ENCODE measurements at places on chromosomes 2 and 18. TPM values are rescaled to one million over a fixed set of nuclear protein-coding genes. Genes with fewer than 3 reads are reported as not detected.

DNA sequence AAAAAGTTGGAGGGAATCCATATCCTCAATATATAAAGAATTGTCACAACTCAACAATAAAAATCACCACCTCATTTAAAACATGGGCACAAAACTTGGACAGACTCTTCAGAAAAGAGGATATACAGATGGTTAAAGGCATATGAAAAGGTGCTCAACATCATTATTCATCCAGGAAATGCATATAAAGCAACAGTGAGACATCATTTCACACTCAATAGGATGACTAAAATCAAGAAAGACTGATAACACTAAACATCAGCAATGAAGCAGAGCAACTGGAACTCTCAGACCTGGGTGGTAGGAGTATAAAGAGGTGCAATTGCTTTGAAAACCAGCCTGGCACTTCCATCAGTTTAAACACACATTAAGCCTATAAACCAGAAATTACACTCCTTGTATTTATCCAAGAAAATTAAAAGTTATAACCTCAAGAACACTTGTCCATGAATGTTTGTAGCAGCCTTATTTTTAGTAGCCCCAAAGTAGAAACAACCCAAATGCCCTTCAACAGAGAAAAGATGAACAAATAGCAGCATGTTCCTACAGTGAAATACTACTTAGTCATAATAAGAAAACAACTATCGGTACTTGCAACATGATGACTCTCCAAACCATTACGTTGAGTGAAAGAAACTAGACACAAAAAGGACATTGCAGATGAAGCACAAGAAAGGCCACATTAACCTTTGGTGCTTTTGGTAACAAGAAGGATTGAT is 79.1 kb upstream of the TANC1 start:
- no peak for DNase-seq

DNA sequence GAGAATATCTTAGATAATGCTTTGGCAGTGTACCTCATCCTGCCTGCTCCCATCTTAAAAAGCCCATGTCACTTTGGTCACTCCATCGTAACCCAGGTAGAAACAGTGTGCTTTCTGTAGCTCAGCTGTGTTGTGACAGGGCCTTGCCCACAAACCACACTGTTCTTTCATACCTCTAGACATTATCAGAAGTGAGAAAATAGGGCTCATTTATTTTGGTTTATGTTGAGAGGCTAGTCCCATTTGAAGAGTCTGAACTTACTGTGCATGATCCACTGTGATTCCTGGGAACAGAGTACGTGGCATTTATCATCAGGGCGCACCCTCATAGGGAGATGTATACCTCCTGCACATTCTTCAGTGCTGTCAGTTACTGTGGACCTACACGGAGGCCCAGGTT is 69.7 kb downstream of the FEZ2 start:
- DNase-seq, result no peak

GRCh38 chr2:156065912-156066311 is 266.6 kb downstream of the NR4A2 start:
- DNase-seq, result peak; percentile 10

TCF23 gene
- polyA plus RNA-seq, result not detected

GRCh38 chr2:241376808-241377207 is 20.7 kb downstream of the FARP2 start:
- DNase-seq, result no peak

DNA sequence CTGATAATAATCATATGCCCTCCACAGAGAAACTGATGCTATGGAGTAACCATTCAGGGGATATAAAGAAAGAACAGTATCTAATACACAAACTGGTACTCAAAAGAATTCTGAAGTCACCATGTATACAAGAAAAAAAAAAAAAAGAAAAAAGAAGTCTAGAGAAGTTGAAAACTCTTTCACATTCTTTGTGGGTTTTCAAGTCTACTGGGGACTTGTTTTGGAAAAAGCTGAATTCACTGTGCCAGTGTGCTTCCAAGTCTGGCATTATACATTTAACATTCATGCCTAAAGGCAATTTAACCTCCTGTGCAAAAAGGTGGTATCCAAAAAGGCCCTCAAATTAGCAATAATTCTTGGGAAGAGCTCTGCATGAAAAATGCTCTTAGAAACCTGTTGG is 94.8 kb upstream of the ITGB6 start:
- DNase-seq, result no peak

GRCh38 chr2:121888189-121888557 is 132.7 kb downstream of the TSN start:
- DNase-seq, result no peak

Measured in GM23248 (cell line).